Urinary bladder (tissue), 4 donors: ENCODE measurements at places on chromosomes 2 and 18. TPM values are rescaled to one million over a fixed set of nuclear protein-coding genes. Genes with fewer than 3 reads are reported as not detected.

- DNase-seq, result no peak
These were observed 48.0 kb upstream of the TGIF1 start for GRCh38 chr18:3401669-3402620.

DNA sequence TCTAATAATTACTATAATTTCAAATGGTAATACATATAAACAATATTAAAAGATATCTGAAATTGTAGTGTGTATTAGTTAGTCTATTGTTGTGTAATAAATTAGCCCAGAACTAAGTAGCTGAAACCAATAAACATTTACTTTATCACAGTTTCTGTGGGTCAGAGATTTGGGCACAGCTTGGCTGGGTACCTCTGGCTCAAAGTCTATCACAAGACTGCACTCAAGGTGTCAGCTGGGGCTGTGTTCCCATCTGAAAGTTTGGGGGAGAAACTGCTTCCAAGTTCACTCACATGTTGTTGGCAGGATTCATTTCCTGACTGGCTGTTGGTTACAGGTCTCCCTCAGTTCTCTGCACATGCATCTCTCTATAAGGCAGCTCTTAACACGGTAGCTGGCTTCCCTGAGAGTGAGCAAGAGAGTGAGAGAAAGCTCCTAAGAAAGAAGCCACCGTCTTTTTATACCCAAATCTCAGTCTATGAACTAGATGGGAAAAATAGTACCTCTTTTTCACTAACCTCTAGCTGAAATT lies 25.6 kb upstream of the WIPF1 start:
- DNase-seq, result no peak

DNA sequence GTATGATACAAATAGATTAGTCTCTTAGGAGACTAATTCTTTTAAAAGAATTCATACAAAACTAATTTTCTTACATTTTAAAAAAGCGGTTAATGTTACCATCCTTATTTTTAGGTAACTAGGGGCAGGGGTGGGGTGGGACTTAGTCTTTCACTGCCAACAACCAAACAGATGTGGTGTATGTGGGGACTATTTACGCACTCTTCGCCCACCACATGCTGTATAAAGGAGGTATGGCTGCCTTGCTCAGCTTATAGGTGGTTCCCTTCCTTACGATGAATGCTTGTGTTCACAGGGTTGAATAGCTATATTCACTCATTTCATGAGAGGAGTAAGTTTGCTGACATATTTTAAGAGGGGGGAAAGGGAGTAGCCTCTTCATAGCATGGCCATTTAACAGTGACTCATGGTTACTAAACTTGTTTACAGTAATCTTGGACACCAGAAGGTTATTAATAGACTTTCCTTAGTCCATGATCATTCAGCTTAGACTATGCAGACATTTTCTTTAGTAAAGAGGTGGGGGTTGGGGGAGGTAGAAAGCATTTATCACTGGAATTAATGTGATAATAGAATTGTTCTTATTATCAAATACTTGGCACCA lies 61.8 kb downstream of the CAB39 start:
- no peak for DNase-seq

Gene RUFY4
- total RNA-seq, result not detected
